ENCODE measurements at places on chromosomes 12 and 14. TPM values are rescaled to one million over a fixed set of nuclear protein-coding genes. Genes with fewer than 3 reads are reported as not detected.

KRT74 gene
- total RNA-seq, result not detected

RFX4 gene
- total RNA-seq, result not detected

GRCh38 chr14:44609201-44609600 lies 102.1 kb upstream of the FSCB start:
- DNase-seq, result no peak

- DNase-seq, result no peak
Observed at GRCh38 chr12:104579718-104580495, 123.2 kb downstream of the CHST11 start.

DNA sequence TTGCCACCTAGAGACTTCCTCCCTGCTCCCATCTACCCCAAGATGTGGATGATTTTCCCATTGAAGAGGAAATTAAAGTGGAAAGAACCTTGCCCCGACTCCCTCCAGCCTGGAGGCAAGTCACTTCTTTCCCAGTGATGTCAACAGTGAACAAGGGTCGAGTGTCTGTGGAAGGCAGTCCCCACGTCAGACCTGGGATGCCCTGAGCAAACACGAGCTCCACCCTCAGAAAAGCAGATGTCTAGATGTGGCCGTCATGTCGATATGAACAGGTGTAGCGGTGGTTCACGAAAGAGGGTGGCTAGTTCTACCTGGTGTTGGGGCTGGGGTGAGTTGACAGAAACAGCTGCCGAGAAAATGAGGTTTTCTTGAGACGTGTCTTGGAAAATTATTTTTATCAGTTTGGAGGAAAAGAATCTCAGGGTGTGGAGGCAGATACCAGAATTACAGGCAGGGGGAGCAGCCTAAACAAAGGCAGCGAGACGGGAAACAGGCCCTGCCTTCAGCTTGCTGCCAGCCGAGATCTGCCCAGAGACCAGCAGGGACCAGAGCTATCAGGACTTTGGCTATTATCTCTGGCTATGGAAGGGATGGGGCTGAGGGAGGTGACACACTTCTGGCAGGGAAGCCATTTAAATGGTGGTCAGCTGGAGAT lies 25.9 kb downstream of the SYNDIG1L start:
- DNase-seq, result peak; percentile 33

- DNase-seq, result no peak
Observed at GRCh38 chr14:64736271-64737169, 32.3 kb downstream of the PLEKHG3 start.

- no peak for DNase-seq
Observed at GRCh38 chr12:90939382-90939781, 15.6 kb downstream of the CCER1 start.
